ENCODE measurements at places on chromosomes 6 and 20.

DNA sequence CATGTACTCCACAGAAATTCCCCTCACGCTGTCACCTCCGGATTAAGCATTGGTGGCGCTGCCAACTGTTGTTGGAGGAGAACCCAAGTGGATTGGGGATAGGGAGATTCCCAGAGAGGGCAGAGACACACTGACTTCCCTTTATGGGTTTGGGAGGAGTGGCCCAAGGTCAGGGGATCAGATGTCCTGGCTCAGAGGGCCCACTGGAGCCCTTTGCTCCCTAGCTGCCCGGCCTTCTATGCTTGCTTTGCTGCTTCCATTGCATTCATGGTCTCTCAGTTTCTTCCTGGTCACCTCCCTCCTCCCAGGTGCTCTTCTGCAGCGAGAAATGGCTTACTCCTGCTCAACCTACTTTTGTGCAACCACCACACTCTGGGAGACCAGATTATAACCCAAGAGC lies 14.3 kb downstream of the CUL9 start:
- DNase-seq: no peak

DNA sequence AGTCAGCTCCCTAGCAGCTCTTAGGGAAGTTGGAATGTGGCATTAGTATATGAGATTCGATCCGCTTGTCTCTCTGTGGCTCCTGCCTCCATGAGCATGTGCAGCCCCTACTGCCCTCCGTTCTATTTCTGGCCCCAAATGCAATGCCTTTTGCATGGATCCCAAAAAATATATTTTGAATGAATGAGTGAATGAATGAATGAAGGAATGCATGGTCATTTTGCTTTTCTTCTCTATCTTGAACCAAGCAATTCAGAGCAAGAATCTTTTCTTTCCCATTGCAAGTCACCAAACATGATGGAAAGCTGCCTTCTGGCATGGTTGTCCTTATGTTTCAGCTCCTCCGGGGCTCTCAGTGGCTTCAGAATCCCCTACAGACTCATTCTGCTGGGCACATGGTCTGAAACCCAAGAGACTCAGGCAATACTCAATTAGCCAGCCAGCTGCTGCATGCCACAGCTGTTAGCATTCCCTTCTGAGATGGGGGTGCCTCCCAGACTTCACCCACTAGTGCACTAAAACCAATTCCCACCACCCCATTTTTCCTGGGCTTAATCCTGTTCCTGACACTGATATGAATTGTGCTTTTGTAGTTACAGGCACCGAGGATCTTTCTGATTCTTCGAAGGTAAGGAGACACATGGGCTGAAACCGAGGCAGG lies 2.6 kb upstream of the IYD start:
- DNase-seq: no peak

GRCh38 chr6:91678679-91679446 lies 1092.0 kb upstream of the MAP3K7 start:
- no peak for DNase-seq

- DNase-seq: no peak
Observed at GRCh38 chr6:90421666-90422065, 125.0 kb upstream of the BACH2 start.

DNA sequence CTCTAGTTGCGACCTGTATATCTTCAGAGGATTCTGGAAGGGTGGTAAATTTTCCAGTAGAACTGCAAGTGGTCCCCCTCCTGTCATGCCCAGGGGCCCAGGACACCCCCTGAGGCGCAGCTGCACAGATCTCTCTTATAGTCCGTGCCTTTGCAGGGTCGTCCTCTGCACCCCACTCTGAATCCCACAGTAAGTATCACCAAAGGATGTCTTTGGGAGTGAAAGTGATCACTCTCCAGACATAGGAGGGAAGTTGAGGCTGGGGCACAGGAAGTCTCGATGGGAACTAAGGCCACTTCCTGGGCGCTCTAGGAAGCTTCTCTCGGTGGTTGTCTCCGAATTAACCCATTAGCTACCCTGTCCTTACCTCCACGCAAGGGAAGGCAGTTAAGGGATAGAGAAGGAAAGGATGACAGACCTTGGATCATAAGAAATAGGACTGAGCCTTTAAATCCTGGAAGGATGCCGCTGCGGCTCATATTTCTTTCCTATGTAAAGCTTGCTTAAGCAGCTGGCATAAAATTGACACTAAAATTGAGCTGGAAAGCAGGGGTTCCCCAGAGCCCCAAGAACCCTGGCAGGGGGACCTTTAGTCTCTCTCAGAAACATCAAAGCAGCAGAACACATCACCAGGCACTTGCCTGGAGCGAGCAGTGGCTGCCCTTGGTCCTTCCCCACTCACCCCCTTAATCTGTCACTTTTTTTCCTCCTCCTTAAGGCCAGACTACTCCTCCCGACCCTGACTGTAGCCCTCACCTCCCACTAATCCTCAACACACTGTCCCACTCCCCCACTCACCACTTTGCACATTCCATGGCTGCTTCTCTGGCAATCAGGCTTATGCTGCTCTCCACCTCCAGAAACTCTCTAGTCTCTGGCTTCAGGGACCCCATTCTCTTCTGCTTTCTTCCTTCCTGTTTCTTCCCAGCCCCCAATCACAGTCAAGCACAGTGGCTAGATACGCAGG lies at the start of gene ZKSCAN4:
Gene ZKSCAN4 (minus strand): TSS at position 261 of the 967 bp plus-strand sequence. CDS start 289 bp downstream, outside the sequence.
- DNase-seq: peak; percentile 82

GRCh38 chr6:14734416-14735340 lies 511.2 kb upstream of the JARID2 start:
- peak; percentile 61 for DNase-seq

DNA sequence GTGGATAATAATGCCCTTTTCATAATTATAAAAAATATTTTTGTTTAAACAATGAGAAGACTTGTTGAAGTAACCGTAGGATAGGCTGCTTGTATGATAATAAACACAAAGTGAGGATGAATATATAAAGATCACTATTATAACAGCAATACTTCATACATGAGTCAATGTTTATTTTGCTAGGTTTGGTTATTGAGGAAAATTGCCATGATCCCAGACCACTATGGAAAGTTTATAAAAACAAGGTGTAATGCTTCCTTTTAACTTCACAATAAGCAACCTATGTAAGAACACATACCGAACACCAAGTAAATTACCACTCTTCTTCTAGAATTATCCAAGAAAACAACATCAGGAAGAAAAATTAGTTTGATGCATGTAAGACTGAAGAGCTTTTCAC lies 495.3 kb upstream of the RNF217 start:
- DNase-seq: no peak

- DNase-seq: no peak
Observed at GRCh38 chr6:131231891-131232290, 96.6 kb downstream of the AKAP7 start.

- no peak for DNase-seq
Observed at GRCh38 chr20:17759449-17759848, 59.7 kb downstream of the BANF2 start.

GRCh38 chr20:42961771-42962170 lies 227.9 kb downstream of the PTPRT start:
- DNase-seq: no peak

Data from activated CD4-positive, alpha-beta T cell treated with anti-CD3 and anti-CD28 coated beads, Interleukin-2, amount 50 U/mL, for 24 hours (primary cell).